ENCODE measurements at places on chromosomes 4 and X. TPM values are rescaled to one million over a fixed set of nuclear protein-coding genes. Genes with fewer than 3 reads are reported as not detected.

Gene F9
- total RNA-seq = not detected

Gene GUCY1A1
- total RNA-seq = not detected

- DNase-seq = no peak
Measured at GRCh38 chr4:183843248-183843671, 61.8 kb upstream of the STOX2 start.

DNA sequence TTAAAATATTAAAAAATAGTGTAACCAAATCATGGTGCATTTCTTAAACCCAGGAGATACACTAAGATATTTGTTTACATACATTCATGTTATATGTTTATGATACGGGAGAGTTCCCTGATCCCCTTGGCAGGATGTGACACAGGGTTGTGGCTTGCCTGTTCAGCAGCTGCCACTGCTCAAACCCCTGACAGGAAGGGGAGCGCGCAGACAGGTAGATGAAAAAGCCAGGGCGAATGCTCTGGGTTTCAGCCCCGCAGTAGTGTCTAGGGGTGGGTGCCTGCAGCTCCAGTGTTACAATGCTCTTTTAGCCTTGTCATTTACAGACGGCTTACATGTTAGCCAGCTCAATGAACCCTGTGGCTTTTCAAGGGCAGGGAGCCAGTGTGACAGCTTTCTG lies 1343.8 kb upstream of the IGFBP7 start:
- no peak for DNase-seq

DNA sequence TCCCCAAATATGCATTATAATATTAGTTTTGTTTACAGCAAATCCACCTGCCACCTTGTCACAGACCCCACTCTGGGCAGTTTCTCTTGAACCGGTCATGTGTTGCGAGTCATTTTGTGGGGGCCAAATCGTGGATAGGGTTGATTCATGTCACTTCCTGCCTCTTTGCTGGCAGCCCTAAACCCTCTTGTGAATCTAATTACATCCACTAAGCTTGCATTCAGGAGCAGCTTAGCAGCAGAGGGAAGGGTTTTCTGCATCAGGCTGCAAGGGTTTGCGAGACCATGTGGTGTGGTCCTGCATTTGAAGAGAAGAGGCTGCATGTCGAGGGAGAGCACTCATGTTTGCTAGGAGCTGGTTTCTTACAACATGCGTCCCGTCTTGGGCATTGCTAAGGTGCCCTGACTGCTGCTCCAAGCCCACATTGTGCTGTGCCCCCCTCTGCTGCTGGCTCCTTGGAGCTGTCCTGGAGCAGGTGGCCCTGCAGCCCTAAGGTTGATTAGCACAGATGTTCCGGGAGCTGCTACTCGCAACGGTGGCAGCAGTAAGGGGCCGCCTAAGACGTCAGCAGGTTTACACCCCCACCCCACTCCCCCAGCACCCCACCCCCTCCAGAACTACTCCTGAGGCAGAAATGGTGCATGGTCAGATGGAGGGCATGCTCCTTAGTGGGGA lies 88.9 kb upstream of the CLDN34 start:
- DNase-seq = no peak

DNA sequence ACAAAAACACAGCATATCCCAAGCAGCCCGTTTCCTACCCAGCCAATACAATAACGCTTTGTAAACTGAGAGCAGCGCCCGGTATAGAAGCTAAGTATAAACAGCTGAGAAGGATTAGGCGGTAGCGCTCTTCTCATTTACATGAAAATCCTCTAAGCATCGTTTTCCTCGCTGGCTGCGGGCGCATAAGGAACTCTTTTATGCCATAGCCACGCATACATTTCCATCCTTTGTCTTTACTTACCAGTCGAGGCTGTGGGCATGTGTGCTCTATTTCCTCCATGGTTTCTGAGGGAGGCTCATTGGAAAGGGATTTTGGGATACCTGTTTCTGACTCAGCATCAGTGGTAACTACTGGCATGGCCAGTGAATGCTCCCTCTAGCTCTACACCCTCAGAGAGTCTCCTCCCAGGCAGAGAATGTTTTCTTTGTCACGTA lies 383 bp downstream of the PCYT1B start:
- DNase-seq = peak; percentile 76

DNA sequence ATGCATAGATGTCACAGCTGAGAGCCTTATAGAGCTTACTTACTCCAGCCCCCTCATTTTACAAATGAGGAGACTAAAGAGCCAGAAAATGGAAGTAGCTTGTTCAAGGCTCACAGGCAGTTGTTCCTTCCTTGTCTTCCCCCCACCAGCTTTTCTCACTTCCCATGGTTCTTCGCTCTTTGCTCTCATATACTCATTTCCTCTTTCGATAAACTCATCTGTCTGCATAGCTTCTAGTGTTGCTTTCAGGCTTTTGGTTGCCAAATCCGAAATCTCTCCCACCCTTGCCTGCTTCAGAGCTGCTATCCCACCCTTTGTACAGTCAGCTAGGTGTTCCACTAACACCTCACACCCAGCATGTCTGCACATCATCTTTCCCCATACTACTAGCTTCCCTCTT lies 25.0 kb upstream of the GJB1 start:
- DNase-seq = no peak
